ENCODE measurements at places on chromosomes 16 and 17.
A peak's percentile ranks its signal among the peaks of the same experiment; 100 is the strongest.

DNA sequence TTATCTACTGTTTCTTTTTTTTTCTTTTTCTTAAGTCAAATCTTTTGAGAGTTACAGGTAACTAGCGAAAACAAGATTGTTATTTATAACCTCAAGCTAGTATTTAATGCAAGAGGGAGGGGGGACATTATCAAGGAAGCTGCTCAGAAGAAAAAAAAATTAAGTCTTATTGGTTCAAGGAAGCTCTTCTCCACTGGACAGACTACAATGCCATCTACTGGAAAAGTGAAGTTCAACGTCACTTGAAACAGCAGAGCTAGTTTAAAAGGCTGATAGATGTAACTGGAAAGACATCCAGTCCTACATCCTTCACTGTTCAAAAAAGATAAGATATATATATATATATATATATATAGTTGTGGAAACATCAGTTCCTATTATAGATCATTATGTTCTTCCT is 418.0 kb upstream of the PSMD7 start:
- DNase-seq: no peak

GRCh38 chr17:10147040-10147439 is 51.4 kb downstream of the GAS7 start:
- DNase-seq: no peak

GRCh38 chr16:72216767-72217166 is 44.8 kb upstream of the PMFBP1 start:
- DNase-seq: no peak

DNA sequence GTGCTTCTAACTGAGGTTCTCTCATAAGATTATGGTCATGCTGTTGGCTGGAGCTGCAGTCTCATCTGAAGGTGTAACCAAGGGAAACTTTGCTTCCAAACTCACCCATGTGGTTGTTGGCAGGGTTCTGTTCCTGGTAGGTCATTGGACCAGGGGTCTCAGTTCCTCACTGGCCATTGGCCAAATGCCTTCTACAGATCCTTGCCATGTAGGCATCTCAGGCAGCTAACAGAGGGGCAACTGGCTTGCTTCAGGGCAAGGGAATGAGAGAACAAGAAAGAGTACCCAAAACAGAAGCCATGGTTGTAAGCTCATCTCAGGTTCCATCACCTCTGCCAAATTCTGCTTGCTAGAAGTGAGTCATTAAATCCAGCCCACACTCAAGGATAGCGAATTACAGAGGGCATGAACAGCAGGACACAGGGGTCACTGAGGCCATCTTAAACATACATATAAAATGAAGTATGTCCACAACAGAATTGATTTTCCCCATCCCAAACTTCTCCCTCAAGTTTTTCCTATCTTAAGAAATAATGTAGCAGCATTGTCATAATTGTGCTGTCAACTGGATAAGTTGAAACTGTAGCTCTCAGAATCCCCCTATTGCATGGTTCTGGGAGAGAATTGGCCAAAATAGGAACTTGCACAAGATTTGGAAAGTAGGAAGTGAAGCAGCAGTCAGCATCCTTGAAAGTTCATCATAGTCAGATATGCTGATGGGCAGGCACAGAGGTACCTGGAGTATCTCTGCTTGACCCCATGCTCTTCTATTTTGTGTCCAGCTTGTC is 42.4 kb upstream of the CES5A start:
- DNase-seq: no peak

GRCh38 chr17:74639704-74640151 is 16.2 kb upstream of the CD300E start:
- DNase-seq: no peak

- DNase-seq: no peak
Measured at GRCh38 chr16:84357191-84357651, 11.1 kb upstream of the ATP2C2 start.

- DNase-seq: peak; percentile 88
Measured at GRCh38 chr16:30092373-30093010, 768 bp upstream of the TBX6 start.

DNA sequence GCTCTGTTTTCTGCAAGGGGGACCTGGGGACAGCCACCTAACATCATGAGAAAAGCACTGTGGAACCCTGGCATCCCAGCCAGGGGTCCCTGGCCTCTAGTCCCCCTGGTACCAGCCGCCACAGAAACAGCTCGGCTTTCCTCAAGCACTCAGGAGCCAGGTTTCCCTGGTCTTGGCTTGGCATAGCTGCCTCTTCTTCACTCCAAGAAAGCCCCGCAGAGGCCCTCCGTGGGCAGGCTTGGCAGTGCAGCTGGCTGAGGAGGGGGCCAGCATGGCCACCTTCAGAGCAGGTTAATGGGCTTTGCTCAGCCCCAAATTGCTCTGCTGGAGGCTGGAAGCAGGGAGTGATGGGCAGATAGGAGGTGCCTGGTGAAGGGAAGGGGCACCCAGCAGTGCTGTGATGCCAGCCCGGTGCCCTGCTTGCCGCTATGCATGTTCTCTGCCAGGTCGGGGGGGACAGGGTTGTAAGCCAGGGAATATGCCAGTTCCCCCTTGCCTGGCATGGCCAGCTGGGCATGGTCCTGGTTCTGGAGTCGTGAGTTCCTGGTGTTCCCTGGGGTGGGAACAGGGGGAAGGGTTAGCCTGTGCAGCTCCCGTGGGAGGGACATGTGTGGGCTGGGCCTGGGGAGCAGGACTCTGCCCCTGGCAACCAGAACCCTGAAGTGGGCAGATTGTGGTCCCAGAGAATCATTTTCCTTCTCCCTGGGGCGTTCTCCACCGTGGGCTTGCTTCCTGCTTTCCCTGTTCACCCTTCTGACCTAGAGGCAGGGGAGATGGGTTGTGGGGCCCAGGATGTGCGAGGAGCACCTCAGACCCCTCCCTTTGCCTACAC is 3.2 kb downstream of the ANKRD13B start:
- DNase-seq: no peak

- DNase-seq: no peak
Measured at GRCh38 chr17:27326051-27326450, 32.1 kb downstream of the WSB1 start.

DNA sequence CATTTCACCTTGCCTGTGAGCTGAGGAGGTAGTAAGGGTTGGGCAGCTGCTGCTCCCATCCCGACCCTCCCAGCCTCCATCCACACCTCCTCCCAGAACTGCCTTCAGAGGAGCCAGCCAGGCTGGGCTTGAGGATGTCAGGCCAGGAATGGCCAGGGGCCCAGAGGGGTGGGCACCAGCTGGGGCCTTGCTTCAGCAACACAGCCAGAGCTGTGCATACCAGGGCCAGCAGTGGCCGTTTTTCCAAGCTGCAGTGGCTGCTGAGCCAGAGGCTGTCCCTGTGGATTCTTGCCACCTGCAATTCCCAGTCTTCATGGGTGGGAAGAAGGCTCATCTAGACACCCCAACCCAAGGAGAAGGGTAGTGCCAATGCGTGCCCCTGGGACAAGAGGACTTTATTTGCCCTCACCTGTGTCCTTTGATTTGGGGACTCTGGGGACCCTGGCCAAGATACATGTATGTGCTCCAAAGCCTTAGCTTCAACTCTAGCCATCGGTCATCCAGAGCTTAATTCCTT is 153.4 kb upstream of the SDK2 start:
- no peak for DNase-seq

DNA sequence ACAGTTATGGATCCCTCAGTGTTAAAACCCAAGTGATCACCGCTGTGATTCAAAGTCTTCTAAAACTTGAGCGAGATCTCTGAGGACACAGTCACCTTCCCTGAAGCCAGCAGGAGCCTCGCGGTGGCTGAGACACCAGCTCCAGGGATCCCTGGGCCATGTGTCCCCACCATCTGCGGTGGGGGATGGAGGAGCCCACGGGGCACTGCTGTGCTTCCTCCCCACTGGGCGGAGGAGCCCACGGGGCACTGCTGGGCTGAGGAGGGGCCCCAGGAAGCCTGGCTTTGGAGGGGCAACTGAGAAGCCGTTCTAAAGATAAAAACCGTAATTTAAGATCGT is 65.7 kb upstream of the METRNL start:
- DNase-seq: no peak

DNA sequence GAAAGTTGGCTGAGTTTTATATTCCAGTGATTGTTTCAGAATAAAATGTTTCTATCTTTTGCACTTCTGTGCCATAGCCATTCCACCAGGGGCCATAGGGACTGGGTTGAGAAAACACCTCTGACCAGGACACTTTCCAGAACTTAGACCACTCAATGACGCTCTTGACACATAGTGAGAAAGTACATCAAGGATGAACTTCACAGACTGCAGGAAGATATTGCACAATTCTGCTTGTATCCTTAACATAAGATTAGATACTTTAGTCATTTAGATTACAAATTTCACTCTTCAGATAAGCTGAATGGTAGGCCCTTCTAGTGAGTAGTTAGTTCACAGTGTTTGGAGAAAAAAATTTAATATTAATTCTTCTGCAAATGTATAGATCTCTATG is 13.0 kb upstream of the MPHOSPH6 start:
- DNase-seq: no peak

GRCh38 chr16:27318392-27319256 is 4.8 kb downstream of the IL4R start:
- no peak for DNase-seq

DNA sequence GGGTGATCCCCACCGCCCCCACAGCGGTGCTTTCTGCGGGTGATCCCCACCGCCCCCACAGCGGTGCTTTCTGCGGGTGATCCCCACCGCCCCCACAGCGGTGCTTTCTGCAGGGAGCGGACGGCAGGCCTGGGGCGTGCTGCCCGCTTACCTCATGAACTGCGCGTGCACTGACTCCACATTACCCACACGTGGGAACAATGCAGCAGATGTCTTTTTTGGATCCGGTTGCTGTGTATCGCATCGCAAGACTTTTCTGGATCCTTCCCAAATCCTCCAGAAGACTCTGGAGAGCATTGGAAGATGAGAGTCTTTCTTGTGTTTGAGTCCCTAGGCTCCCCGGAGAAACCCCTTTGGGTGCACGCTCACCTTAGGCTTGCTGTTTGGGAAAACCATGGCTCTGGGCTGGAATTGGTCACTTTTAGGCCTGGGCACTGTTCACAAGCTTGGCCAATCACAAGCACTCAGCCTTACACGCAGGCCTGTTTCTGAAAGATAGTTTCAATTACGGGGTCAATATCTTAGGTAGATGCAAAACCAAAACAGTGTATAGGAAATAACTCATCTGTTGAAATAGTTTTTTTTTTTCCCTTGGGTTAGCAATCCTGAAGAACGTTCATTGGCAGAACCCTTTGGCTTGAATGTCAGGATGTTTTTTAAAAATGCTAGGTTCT is 201.8 kb downstream of the RPTOR start:
- no peak for DNase-seq

DNA sequence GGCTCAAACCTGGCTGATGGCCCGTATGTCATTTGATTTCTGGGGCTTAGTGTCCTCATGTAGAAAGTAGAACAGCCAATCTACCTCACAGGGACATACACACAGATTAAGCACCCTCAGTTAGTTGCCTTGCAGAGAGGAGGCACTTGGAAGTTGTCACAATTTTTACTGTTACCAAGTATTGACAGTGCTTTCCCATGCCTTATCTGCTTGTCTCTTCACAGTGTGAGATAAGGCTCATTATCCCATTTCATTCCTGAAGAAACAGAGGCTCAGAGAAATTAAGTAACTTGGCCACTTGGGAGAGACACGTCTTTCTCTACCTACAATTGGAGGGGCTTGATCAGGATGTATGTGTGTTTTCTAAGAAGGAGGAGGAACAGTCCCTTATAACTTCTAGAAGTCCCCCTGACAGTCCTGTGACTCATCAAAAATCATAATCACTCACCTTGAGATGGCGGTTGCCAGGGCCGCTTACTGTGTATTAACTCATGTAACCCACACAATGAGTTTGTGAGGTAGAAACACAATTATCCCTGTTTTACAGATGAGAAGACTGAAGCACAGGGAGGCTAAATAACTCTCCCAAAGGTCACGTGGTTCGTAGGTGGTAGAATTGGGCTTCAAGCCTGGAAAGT is 56.9 kb upstream of the LHX1 start:
- DNase-seq: no peak

GRCh38 chr17:66416207-66416940 is 114.0 kb downstream of the PRKCA start:
- DNase-seq: no peak

DNA sequence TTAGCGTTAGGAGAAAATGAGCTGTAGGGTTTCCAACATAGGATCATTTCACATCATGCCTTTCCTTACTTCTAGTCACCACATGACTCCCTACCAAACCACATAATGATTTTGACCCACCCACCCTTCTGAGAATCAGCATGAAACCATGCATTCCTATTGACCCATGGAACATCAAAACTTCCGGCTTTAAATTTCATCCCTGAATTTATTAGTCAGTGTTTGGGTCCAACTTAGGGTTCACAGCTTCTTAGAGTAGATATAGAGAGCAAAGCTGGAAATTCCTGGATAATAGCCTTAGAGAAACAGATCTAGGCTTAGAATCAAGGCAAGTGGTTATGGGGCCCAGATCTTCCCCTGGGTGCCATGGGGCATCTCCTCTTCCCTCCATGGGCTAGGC is 162.6 kb downstream of the TOX3 start:
- no peak for DNase-seq

DNA sequence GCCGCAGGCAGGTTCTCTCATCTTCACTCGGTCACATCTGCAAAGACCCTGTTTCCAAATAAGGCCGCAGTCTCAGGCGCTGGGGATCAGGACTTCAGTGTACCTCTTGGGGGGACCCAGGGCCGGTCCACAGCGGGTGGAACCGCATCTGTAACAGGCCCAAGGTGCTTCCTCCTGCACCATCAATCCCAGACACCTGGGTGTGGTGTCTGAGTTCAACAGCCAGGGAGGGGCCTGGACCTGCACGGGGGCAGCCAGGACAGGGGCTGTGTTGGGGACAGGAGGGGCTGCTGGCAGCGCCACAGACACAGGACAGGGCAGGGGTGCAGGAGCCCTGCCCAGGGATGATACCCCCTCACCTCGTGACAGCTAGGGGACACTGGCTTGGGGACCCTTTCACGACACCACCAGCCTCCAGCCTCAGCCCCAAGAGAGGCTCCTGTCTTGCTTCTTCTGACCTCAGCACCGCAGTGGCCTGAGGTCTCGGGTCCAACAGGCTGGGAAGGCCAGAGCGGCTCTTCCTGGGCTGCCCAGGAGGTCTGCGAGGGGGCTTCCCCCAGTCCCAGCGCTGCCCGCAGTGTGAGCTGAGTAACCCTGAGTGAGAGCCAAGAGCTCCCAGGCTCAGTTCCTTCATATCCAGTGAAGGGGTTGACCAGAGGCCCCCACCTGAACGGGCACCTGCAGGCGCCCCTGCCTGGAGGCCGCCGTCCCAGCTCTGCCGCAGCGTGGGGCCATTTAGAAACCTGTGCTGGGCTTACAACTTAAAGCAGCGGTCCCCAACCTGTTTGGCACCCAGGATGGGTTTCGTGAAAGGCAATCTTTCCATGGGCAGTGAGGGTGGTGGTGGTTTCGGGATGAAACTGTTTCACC is 30.7 kb upstream of the BAHCC1 start:
- DNase-seq: no peak

GRCh38 chr16:48317026-48317425 is 68.2 kb downstream of the SIAH1 start:
- no peak for DNase-seq
